SHP77 treated with DMSO at 0.1 percent for 48 hours (cell line): ENCODE measurements at places on chromosomes 12 and 14.
A peak's percentile ranks its signal among the peaks of the same experiment; 100 is the strongest.

GRCh38 chr12:47903927-47904712, 674 bp downstream of the VDR start:
- no peak for DNase-seq

DNA sequence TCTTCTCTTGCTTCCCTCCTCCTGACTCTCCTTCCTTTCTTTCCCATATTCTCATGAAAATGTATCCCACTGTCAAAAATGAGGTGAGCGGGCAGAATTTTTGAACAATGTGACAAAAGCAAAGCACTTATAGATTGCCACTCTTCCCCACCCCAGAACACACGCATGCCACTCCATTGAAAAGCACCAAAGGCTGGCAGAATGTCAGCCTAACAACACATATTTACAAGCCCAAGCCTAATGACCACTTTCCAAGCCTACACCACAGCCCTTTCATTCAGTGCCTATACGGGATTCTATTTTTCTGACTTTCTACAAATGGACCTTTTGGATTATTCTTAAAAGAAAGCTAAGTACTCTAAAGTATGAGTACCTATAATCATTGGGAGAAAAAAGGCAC, 62.9 kb upstream of the METAP2 start:
- DNase-seq, result no peak

DNA sequence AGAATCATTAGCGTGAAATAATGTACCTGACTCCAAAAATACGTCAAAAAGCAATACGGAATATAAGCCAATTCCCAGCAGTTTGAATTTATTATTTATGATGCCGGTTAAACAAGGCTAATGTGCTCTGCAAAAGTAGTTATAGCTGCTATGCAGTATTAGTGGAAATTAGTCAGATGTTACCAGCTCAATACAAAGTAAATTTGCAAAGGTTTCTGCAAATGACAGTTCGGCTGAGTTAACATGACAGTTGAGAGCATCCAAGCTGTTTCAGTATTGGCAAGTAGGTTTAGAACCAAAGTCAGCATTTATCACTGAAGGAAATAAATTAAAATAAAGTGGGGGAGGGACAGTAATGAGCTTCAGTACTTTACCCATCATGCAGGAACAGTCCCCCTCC, 1665.8 kb upstream of the FLRT2 start:
- no peak for DNase-seq

- no peak for DNase-seq
Observed at GRCh38 chr14:64673748-64674147, 30.5 kb upstream of the PLEKHG3 start.

- peak; percentile 5 for DNase-seq
Observed at GRCh38 chr14:22200977-22201605, 387.9 kb downstream of the DAD1 start.

- no peak for DNase-seq
Observed at GRCh38 chr12:50442178-50442908, 41.7 kb downstream of the LARP4 start.

DNA sequence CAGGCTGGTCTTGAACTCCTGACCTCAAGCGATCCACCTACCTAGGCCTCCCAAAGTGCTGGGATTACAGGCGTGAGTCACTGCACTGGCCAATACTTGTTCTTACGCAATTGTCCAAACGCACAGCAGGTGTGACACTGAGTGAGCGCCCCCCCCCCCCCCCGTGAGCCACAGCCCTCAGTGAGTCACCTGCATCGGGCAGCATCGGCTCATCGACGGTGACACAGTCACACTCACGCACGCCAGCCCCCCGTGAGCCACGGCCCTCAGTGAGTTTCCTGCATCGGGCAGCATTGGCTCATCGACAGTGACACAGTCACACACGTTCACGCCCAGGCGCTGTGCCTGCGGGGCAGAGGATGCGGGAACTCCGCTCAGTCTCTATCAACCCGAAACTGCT, 42.5 kb downstream of the GALNT9 start:
- DNase-seq, result no peak

GRCh38 chr12:92462049-92462448, 240.7 kb upstream of the PLEKHG7 start:
- DNase-seq, result no peak

DNA sequence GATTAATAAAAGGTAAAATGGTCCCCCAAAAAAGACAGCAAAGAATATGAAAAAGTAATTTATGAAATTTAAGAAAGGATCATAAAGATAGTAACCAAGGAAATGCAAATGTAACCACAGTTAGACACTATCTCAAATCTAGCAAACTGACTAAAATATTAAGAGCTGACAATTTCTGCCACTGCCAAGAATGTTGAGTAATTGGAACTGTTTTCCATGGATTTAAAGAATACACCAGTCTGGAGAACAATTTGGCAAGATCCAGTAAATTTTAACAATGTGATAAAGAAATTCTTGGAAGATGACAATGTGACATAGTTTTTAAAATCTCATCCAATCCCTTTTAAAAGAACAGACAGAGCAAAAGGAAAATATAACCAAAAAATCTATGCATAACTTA, 798.0 kb upstream of the MGAT4C start:
- DNase-seq, result no peak

GRCh38 chr12:21607701-21608100, 3.1 kb upstream of the GYS2 start:
- no peak for DNase-seq

DNA sequence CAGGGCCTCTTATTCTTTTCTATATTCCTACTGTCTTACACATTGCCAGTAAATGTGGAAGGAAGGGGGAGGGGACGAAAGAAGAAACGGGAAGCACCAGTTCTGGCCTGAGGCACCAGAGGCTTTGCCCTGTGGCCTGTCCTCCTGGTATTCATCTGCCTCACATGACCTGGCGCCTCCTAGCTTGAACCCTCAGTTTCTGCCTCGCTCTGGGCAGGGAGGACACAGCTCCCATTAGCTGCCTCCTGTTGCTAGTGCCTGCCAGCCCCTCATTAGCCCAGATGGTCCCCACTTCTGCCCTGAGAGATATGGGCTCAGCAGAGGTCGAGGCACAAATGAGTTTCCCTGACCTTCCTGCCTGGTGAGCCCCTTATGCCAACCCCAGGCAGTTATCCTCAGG, 3.0 kb upstream of the PLEKHG6 start:
- no peak for DNase-seq

- no peak for DNase-seq
Observed at GRCh38 chr14:69439521-69440270, 41.2 kb downstream of the SLC39A9 start.

- DNase-seq, result no peak
Observed at GRCh38 chr12:94925729-94926128, 77.8 kb downstream of the NDUFA12 start.

DNA sequence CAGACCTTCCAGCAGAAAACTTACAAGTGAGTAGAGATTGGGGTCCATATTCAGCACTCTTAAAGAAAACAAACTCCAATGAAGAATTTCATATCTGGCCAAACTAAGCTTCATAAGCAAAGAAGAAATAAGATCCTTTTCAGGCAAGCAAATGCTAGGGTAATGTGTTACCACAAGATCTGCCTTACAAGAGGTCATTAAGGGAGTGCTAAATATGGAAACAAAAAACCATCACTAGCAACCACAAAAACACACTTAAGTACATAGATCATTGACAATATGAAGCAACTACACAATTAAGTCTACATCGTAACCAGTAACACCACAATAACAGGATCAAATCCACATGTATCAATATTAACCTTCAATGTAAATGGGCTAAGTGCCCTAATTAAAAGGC, 47.1 kb upstream of the CLEC14A start:
- DNase-seq, result no peak

GRCh38 chr14:23435543-23436326, at the start of gene MYH7:
MYH7 (minus strand) TSS chr14:23435660; CDS start chr14:23433732, 1,928 bp downstream.
- DNase-seq, result no peak

GRCh38 chr14:92449404-92450181, 64.0 kb upstream of the RIN3 start:
- DNase-seq, result no peak

- DNase-seq, result no peak
Observed at GRCh38 chr12:29132316-29132715, 16.8 kb upstream of the FAR2 start.

DNA sequence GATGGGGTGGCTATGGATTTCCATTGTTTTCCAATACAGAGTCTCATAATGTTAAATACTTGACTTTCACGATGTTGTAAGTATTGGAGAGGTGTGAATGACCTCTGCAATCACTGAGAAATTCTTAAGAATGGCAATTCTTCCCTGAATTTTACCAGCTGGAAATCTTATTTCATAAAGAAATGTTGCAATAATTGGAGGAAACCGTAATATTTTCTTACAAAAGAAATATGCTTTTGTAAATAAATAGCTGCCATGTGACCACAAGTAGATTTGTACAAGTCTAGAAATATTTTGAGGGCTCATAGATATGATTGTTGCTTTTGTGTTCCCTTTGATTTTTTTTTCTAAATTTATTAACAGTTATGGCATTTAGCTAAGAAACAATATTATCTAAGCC, 308.7 kb upstream of the ATP2B1 start:
- DNase-seq, result no peak

- no peak for DNase-seq
Observed at GRCh38 chr14:74648601-74649000, 36.6 kb upstream of the LTBP2 start.

- DNase-seq, result peak; percentile 12
Observed at GRCh38 chr12:12927211-12928079, 24.5 kb downstream of the GPRC5D start.

DNA sequence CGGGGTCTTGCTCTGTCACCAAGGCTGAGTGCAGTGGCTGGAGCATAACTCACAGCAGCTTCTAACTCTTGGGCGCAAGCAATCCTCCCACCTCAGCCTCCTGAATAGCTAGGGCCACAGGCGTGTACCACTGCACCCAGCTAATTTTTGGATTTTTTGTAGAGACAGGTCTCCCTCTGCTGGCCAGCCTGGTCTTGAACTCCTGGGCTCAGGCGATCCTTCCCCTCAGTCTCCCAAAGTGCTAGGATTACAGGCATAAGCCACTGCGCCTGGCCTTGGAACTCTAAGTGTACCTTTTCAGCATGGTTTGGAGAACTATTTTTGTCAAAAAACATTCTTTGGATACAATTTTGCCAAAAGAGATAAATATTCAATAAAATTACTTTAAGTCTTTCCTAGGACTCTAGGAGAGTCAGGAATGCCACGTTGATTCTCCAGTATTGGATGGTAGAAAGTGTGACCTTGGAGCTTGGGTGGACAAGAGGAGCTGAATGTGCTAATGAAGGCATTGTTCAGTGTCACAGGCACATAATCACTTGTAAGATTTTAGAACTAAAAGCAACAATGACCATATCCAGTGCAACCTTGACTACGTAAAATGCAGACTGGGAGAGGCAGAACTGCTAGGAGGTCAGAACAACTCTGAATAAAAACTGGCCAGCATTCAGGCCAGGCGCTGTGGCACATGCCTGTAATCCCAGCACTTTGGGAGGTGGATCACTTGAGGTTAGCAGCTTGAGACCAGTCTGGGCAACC, 2.8 kb downstream of the SRSF9 start:
- DNase-seq, result no peak

DNA sequence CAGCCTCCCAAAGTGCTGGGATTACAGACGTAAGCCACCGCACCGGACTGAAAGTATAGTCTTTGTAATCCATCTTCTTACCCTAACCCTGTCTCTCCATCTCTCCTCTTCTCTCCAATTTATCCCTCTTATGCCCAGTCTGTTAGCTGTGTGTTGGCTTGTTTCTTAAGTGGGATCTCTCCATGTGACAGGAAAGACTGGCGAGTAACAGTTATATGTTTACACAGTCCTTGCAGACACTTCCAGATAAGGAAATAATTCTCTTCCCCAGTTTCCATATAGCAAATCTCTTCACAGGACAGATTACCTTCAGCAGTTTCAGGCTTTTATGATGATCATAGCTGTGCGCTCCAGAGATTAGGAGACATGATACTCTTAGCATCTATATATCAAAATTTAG, 16.0 kb upstream of the DIP2B start:
- DNase-seq, result no peak
